ENCODE measurements at places on chromosomes 2 and 18.

- no peak for DNase-seq
These were observed 94.9 kb downstream of the DSEL start for GRCh38 chr18:67421651-67422050.

- no peak for DNase-seq
These were observed 238.8 kb upstream of the DPP10 start for GRCh38 chr2:114203679-114204078.

- no peak for DNase-seq
These were observed 1.3 kb downstream of the CYTIP start for GRCh38 chr2:157442636-157443035.

DNA sequence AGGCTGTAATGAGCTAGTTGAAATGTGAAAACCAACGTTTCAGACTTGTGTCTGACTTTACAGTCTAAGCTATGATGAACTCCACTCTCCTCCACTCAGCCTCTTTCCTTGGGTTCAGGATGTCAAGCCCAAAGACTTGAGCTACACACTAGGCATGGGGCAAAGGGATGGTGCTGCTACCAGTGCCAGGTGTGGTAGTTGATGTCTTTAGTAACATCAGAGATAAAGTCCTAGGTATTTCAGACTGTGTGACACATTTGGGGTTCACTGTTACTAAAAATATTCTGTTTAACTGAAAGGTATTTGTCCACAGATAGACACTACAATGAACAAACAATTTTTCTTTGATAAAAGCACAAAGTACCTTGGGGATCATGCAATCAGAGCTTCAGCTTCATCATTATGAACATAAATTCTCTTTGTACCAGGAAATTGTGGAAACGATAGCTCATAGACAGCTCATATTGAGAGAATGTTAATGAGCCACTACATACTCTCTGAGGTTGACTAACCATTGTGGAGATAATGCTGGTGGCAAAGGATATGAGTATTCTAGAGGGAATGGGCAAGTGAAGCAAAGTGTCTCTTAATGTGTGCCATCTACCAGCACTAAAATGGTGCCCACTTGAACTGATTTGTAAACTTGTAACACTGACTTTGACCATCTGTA lies 253.7 kb upstream of the THUMPD2 start:
- peak; percentile 76 for DNase-seq

GRCh38 chr2:191657977-191658376 lies 20.0 kb upstream of the NABP1 start:
- DNase-seq = peak; percentile 85

GRCh38 chr2:85564144-85564563 lies 2.9 kb upstream of the GGCX start:
- DNase-seq = no peak

DNA sequence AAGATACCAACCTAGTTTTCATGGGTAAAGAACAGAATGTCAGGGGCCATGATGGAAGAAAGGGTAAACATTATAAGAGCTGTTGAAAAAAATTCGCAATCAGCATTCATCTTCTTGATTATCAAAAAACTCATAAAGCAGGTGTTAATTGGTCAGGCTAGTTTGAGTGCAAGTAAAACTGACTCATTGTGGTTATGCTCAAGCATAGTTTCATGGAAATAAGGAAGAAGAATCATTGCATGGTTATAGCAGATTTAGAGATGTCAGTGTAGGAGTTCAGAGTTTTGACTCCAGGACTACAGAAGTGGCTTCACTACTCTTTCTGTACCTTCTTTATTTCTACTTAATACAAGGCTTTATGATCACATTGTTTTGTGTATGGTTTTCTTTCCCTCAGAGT lies 26.9 kb upstream of the CDH19 start:
- no peak for DNase-seq

- DNase-seq = no peak
These were observed 146.4 kb downstream of the DYSF start for GRCh38 chr2:71599646-71600236.

GRCh38 chr2:30684026-30684425 lies 123.2 kb downstream of the CAPN13 start:
- DNase-seq = no peak

DNA sequence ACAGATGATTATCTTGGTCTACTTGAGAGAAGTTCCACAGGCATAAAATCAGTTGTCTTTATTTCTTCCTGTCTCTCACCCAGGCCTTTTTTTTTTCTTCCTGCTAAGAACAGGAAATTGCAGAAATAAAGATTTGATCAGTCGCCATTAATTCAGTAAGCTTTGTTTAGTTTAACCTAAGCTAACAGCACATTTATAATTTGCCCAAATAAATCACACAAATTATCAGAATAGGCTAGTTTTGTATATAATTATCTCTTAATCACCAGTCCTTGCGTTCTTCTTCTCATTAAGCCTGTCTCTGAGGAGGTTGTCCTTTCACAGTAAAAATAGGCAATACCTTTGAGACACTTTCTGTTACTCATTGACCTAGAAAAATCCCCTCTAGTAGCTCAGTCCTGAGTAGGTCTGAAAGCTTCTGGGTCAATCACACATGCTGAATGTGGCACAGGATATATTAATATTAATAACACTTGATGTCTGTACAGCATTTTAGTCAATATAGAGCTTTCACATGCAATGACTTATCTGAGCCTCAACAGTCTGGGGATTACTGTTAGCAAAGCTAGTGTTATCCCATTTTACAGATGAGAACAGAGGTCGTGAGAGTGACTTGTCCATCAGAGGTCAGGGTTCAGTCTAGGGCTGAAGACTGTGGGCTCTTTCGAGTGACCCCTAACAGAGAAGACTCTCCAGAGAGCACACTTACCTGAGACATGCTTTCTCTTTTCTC lies 11.2 kb upstream of the STK17B start:
- DNase-seq = no peak

- no peak for DNase-seq
These were observed 111.8 kb upstream of the DPP10 start for GRCh38 chr2:114330594-114330993.

DNA sequence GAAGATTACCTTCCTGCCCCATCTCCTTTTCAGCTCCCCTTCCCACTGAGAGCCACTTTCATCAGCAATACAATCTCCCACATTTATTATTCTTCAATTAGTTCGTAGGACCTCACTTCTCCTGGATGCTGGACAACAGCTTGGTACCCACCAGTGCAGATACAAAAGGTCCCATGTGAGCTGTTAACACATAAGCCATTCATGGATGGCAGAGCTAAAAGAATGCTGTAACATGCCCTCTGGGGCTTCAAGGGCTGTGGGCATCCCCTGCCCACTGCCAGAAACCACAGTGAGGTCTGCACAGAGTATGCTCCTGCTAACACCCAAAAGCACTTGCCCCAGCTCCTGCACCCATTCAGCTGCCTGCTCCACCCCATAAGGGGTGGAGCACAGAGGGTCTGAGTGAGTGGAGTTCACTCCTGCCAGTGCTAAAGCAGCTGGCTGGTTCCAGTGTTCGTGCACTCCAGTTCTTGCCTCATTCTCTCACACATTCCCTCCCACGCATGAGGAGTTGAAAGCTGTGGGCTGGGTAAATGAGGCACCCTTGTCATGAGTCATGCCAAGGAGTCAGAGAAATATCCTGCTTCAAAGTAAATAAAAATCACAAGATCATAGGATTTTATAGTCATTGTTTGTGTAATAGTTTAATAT lies 305.9 kb upstream of the TMEFF2 start:
- peak; percentile 63 for DNase-seq

DNA sequence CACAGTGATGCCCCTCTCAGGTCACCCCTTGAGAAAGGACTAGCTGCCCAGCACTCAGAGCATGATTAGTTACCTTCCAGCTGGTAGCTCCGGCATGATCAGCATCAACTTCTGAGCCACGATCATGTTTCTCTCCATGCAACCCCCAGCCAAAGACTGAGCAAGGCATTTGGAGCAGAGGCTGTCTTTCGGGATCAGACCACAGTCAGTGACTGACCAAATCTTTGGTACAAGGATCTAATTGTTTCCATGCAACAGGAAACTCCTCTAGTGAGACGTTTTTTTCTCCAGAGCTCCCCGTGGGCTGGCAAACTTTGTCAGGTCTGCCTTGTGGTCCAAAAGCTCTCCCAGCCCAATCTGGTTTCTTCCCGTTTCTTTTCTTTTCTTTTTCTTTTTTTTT lies 244.3 kb downstream of the METTL4 start:
- DNase-seq = no peak

DNA sequence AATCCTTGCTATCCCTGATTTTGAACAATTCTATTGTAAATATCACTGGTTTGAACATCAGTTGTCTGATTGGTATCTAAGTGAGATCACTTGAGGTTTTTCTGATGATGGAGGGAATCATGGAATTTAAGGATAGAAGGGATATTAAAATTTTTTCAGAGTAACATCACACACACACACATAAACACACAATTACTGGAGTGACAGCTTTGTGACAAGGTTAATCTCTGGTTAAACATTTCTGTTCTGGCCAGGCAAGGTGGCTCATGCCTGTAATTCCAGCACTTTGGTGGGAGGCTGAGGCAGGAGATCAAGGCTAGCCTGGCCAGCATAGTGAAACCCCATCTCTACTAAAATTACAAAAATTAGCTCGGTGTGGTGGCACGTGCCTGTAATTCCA lies 85.3 kb downstream of the SOCS6 start:
- DNase-seq = no peak

- no peak for DNase-seq
These were observed 40.0 kb downstream of the ETAA1 start for GRCh38 chr2:67437114-67437513.

DNA sequence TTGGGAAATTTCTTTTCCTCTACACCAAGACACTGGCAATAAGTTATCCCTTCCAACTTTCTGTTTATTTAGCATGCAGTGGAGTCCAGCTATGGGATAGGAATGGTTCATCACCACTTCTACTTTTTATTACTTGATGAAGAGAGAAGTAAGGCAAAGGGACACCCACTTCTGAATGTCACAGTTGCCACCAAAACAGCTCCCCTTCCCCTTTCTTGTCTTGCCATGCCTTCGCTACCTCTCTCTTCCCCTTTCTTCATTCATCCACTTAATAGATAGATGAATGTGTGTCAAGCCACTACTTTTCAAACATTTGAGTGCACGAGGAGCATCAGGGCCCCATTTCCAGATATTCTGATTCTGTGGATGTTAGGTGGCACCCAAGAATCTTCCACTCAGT lies 59.6 kb downstream of the KCTD18 start:
- no peak for DNase-seq

DNA sequence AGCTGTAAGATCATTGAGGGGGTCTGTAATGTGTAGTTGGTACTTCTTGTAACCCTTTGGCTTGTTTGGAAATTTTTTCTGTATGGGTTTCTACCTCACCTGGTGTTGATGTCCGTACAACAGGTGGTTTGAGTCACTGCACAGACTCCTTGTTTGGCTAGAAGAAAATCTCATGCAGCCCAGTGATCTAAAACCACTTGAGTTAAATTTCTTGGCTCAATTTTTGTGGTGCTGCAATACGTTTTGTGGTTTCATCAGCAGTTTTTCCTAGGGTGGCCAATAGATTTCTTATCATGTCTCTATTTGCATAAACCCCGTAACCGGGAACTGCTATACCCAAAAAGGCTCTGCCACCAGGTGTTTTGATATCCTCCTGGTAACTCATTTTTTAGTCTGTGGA lies 43.4 kb downstream of the CERS6 start:
- no peak for DNase-seq

DNA sequence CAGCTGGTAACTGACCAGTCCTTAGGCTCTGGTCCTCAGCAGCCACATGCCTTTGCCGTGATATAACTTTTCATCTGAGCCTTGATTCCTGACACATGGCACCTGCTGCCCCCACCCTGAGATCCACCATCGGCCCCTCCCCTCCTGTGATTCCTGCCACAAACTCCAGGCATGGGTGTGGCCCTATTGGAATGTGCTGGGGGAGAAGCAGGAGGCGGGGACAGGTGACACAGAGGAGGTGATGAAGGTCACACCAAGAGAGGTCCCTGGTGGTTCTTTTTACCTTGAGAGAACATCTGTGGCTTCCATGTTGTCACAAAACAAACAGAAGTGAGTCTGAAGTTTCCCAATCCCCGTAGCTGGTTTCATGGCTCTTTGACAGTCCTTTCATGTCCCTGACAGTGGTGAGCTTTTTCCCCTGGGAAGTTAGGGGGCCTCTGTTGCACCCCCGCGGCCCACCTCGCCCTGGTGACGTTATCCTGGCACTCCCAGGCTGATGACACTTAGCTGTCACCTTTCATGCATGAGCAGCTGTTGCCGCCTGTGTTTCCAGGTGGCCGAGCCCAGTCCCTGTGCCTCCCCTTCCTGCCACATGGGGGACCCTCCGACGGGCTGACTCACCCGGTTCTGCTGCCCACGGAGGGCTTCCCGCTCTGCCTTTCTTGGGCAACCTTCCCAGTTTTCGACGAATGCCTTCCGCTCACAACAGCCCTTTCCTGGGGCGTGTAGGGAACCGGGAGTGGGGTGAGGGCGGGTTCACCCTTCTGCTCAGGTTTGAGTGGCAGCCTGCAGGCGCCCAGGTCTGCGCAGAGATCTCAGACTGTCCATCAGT lies 66.3 kb upstream of the GLI2 start:
- no peak for DNase-seq

DNA sequence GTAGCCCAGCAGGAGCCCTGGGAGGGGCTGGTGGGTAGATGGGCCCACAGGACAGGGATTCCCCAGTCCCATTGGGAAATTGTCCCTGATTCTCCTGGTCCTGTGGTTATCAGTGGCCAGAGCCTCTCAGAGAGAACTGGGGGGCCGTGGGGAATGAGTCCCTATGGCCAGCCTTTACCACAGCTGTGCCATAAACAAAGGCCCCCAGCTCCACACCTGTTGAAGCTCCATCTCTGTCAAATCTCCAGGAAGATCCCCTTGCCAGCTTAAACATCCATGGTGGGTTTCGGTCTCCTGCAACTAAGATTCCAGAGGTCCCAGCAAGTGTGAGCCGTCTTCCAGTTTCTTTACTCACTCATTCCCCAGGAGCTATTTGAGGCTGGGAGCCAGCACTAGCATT lies 897.1 kb downstream of the LRRTM4 start:
- DNase-seq = no peak

GRCh38 chr2:134933732-134934131 lies 15.1 kb downstream of the CCNT2 start:
- DNase-seq = no peak

GRCh38 chr2:65136253-65136652 lies 6.3 kb upstream of the RAB1A start:
- DNase-seq = no peak

DNA sequence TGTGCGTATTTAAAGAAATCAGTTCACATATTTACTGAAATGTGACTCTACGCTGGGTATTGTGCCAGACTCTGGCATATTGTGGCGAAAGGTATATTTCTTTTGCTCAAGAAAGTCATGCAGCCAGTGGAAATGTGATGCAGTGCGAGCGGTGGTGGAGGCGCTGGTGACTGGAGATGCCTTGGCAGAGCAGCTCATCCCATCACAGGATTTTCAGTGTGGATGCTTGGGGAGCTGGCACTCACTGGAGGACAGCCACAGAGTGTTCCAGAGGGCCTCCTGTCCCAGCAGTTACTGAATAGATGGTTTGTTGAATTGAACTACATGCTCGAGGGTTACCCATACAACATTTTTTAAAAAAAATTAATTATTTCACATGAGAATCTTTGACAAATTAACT lies 117.6 kb downstream of the ZNF407 start:
- no peak for DNase-seq

DNA sequence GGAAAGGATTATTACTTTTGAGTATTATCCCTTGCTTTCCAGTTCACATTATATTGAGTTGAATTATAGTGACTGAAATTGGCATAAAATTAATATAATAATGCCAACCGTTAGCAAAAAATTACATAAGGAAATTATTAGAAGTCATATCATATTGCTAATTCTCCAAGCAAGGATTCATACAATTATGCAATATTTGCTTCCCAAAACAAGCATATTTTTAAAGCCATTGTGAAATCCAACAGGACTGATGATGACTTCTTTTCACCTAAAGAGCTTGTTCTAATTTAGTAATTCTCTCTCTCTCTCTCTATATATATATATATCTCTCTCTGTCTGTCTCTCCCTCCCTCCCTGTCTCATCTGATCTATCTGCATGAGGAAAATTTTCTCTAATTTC lies 283.5 kb downstream of the DSEL start:
- DNase-seq = no peak

Data from stromal cell of bone marrow (primary cell).